ENCODE measurements at places on chromosomes 1 and 21. TPM values are rescaled to one million over a fixed set of nuclear protein-coding genes. Genes with fewer than 3 reads are reported as not detected.

GRCh38 chr1:216960716-216961115 is 237.5 kb upstream of the ESRRG start:
- no peak for DNase-seq

DNA sequence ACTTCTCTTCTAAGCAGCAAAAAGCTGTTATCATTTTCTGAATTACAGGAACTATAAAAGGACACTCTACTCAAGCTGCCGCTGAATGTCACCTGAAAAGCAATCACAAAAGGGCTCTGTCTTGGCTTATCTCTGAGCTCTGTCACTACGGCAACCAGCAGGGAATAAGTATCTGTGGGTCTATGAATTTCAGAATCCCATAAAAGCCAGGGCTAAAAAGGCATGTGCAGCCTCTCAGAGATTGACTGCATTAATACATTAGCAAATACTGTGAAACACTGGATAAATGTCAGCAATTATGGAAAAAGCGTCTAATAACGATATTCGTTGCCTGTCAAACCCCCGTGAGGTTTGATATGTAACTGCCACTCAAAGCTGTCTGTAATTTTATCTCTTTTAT is 210.2 kb upstream of the DMRTA2 start:
- DNase-seq: no peak

GRCh38 chr1:59220356-59220755 is 76.5 kb upstream of the FGGY start:
- no peak for DNase-seq

DNA sequence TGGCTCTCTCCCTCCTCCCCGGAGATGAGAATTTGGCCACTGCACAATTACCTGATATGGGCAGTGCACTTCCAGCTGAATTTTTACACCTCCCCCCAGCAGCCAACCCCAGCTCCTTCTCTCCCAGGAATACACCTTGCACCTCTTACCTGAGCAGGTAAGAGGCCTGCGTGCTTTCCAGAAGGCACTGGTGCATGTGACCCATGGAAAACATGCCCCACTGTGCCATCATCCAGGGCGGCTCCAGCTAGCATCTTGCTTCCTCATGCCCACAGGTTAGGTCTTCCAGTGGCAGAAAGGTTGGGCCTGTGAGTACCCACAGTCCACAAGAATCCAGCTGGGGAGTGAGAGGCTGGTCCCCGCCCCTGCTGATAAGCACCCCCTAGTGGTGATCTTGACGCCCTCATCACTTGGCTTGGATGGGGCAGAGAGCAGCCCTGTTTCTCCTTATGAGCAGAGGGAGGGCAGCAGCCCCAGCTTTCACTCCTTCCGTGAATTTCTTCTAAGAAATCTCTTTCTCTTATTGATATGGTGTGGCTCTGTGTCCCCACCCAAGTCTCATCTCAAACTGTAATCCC is 57.8 kb downstream of the EDARADD start:
- no peak for DNase-seq

DNA sequence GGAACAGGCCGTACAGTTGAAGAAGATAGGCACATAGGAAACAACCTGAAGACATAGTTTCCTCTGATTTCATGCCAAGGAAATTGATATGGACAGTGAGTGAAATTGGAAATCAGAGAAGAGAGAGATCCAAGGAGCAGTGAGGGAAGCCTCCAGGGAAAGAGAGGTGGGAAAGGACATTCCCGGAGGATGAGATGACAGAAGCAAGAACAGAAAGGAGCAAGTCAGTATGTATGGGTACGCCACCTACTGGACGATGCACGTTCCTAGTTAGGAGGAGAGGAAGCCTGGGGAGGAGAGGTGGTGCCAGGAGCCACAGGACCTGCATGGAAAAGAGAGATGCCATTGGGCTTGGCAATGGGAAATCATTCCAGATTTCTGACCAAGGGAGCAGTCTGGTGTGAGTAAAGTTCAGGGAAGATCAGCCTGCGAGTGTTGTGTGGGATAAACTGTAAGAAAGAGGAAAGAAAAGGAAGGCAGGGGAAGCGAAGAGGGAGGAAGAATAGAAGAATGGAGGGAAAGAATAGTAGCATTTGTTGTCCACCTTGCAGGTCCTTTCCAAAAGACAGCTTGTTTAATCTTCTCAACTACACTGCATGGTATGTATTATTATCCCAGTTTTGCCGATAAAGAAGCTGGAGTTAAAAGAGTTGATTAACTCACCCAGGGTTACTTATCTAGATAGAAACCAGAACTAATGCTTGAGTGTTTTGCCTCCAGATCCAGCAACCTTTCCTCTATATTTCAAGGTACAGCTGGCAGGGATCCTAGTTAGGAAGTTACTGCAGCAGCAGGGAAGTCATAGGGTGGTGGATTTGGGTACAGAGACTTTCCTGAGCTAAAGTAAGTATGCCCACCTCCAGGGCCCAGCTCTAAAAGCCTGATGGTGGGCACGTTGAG is 27.4 kb downstream of the C1orf116 start:
- DNase-seq: peak; percentile 84

GRCh38 chr21:35606146-35606545 is 454.2 kb downstream of the SETD4 start:
- no peak for DNase-seq

Gene C4BPA
- not detected for total RNA-seq

Gene TCHH
- not detected for total RNA-seq

Gene SLC45A1
- total RNA-seq: not detected
